GM20000 (cell line): ENCODE measurements at places on chromosomes 2 and 18.

DNA sequence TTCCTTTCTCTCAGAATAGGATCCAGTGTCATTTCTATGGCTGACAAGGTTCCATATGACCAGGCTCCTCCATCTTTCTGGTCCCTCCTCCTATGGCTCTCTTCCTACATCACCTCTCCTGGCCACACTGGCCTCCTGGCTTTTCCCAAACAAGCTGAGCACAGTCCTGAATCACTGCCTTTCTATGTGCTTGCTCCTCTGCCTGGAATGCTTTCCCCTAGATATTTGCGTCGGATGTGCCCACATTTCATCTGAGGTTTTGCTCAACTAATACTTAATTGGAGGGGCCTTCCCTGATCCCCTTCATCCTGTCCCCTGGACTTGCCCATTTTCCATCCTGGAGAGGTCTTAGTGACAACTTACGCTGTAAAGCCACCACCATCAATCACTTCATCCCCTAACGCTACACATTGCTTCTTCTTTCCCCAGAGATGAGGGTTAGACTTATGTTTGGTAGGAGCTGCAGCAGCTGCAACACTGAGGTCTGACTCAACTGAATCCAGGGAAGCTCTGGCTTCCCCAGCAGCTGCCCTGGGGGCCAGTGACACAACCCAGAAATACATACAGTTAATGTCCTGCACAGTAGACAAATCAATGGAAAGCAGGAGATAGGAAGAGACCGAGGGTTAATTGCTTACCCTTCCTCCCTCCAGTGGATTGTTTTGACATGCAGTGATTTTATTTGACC, 42.9 kb downstream of the QPCT start:
- DNase-seq, result no peak

DNA sequence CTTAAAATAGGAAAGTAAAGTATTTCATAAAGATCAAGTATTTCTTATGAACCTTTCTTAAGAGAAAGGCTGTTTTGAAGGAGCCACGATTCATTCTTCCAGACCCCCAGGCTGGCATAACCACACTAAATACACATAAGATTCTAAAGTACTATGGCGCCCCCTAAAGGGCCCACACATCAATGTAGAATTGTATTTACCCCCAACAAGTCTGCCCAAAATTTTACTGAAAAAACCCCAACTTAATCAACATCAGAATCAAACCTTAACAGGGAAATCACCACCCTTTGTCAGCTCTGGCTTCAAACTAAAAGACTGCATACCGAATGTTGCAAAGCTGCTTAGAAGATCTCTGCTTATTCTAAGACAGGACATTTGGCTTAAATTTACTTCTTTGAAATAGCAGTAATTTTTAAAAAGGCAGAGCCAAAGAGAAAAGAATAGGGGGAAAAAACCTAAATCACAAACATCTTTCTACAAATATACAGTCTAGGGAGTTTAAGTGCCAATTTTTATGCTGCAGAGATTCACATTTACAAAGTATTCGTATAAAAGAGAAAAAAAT, 20.4 kb upstream of the BCL2 start:
- DNase-seq, result no peak

- no peak for DNase-seq
Observed at GRCh38 chr18:36714476-36714875, 114.3 kb downstream of the TPGS2 start.

DNA sequence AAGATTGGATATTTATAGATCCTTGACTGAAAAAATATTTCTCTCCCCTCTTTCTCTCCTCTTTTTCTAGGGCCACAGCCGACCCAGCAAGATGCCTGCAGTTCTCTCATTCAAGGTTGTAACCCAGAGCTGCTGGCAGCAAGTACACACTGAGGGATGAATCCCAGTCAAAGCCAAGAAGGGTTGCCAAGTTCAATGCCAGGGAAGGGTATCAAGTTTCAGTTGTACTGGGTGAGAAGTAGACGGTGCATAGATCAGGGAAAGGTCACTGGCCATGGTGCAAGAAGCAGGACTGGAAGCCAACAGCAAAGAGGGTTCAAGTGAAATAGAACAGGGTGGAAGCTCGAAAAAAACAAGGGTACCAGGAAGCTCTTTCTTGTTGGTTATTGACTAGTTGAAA, 170.2 kb downstream of the NRP2 start:
- no peak for DNase-seq

GRCh38 chr2:200578778-200579177, 7.0 kb upstream of the AOX1 start:
- DNase-seq, result no peak

GRCh38 chr2:10598501-10598900, 91.3 kb downstream of the NOL10 start:
- DNase-seq, result no peak

DNA sequence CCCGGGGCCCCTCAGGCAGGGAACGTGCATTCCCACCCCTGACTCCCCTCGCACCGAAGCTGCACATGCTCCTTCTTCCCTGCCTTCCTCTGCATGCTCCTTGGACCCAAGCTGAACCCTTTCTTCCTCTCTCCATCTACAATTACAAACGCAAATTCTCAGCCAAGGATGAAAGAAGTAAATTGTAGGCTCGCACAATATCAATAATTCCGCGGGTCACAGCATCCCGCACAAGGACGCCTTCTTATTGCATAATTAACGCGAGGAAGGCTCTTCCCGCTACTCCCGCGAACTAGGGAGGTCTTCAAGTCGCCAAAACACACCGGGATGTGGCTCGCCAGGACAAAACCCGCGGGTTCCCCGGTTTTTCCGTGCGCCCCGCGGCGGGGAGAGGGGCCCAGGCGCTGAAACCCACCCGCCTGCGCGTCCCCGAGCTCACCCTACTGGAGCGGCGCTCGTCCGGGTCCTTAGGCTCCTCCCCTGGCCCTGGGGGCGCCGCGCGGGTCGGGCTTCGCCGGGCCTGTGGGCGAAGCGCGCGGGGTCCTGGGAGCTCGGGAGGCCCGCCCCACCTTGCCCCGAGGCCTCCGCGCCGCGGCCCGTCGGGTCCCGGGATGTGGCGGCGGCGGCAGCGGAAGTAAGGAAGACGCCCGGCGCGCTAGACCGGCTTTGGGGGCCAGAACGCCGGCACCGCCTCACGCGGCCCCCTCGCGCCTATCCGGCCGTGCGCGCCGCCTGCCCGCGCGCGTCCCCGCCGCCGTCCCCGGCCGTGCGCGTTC, at the start of gene CHST10:
CHST10 (minus strand) TSS at position 734 of the 776 bp plus-strand sequence. CDS start 10,993 bp downstream, outside the sequence.
- peak; percentile 90 for DNase-seq

GRCh38 chr2:8490166-8490721, 191.6 kb upstream of the ID2 start:
- DNase-seq, result no peak

GRCh38 chr2:85852937-85853498, 35.8 kb downstream of the ST3GAL5 start:
- DNase-seq, result no peak

- peak; percentile 79 for DNase-seq
Observed at GRCh38 chr2:174699993-174700766, 64.1 kb downstream of the CHRNA1 start.

DNA sequence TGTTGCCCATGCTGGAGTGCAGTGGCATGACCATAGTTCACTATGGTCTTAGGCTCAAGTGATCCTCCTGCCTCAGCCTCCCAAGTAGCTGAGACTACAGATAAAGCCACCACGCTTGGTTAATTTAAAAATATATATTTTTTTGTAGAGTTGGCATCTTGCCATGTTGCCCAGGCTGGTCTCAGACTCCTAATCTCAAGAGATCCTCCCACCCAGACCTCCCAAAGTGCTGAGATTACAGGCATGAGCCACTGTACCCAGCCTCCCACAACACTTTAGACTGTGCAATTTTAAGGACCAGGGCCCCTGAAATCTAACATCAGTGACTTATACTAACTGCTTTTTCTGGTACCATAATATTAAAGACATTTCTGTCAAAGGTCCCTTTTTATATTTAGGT, 5.2 kb downstream of the TXNDC2 start:
- DNase-seq, result no peak

DNA sequence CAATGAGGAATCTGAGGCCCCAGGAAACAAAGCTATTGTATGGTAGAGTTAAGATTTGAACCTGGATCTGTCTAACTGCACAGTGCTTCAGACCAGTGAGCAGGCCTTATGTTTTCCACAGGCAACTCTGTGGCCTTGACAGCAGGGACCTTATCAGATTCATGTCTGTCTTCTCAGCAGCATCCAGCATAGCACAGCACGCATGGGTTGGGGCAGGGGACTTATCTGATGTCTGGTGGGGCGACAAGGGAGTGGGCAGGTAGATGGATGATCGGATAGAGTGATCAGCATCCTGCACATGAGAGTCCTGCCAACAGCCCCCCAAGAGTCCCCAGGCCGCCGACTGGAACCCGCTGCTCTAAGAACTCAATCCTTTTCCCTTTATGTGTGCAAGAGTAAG, 28.7 kb upstream of the KCNF1 start:
- DNase-seq, result no peak
